ENCODE measurements at places on chromosomes 7 and 10.

DNA sequence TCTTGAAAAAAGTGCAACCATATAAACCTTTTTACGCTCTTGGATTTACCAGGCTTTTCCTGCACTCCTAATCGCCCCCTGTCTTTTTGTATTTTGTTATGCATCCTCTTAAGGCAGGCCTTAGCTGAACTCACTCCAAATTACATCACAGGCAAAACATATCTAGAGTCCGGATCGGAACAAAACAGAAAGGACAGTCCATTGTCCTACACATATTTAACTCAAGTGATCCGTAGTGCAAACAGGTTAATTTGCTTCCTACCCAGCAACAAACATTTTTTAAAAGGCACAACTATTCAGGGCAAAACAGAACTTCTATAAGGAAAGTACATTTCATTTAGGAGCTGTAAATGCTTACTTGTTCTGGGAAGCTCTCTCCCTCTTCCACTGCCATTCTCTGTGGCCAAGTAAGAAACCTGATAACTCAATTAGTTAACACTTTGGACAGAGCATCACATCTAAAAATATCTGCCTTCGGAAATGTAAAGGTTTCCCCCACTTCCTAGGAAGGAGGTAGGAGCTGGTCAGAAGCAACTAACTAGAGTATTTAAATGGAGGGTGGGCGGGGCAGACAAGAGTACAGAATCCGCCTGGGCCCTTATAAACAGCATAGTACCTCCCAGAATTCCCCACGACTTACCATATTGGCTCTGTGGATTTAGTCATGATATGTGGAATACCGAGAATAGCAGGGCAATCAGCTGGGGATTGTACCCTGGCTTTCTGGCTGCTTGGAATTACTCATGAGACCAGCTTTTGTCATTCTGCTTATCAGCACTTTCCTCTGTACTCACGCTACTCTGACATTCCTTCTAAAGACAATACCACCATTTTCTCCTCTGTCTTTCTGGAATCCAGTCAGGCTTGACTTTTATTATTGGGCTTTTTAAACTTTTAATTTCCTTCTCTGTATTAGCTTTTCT, 89.5 kb downstream of the ANK3 start:
- DNase-seq: no peak

DNA sequence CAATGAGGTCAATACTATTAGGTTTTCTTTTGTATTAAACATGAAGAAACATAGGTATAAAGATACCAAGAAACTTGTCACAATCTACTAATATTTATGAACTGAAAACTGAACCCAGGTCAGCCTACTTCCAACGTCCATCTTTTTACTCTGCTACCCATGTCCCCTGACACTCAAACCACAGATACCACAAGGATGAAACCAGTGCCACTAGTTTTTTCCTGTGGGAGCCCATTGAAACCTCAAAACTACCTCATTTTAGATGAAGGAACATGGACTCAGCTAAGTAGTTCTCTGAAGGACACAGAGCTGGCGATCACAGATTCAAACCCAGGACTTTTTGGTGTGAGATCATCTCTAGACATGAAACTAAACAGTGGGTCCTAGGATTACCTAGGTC, 6.8 kb downstream of the TET1 start:
- no peak for DNase-seq

- no peak for DNase-seq
Measured at GRCh38 chr7:19749658-19750057, 23.8 kb downstream of the TMEM196 start.

DNA sequence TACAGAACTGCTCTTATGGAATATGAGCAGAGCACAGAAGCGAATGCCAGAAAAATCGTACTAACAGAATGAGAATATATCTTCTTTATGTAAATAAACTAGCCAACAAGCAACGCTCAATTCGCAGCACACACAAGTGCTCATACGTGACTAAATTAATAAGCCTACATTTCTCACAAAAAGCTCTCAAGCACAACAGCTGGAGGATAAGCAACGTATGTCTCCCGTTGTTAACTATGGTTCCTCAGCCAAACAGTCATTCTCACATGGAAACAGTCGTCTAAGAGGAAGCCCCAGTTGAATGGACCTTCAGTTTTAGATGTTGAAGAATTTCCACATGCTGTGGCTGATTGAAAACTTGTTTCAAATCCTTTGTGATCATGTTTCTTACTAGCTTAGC, 110.4 kb downstream of the PKD1L1 start:
- no peak for DNase-seq

GRCh38 chr10:44752451-44753441, 158.4 kb upstream of the TMEM72 start:
- no peak for DNase-seq

DNA sequence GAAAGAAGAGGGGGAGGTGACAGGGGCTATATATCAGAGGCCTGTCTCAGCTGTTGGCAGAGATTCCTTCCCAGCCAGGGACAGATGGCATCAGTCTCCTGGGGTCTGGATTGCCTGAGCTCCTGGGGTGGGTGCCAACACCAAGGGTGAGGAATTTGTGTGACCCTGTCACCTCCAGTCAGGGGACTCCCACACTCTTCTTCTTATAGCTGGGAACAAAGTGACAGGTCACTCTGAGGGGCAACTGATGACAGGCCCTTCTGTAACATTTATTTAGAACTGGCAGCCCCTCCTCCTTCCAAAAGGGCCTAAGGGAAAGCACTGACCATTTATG, 53.7 kb upstream of the DUSP5 start:
- no peak for DNase-seq

- no peak for DNase-seq
Measured at GRCh38 chr7:157250605-157251228, 86.1 kb upstream of the DNAJB6 start.

GRCh38 chr7:106729720-106730385, 68.9 kb upstream of the CCDC71L start:
- DNase-seq: no peak

GRCh38 chr7:94655126-94655847, 646 bp downstream of the SGCE start:
- DNase-seq: no peak

GRCh38 chr7:128963327-128963757, 25.6 kb downstream of the IRF5 start:
- DNase-seq: no peak

DNA sequence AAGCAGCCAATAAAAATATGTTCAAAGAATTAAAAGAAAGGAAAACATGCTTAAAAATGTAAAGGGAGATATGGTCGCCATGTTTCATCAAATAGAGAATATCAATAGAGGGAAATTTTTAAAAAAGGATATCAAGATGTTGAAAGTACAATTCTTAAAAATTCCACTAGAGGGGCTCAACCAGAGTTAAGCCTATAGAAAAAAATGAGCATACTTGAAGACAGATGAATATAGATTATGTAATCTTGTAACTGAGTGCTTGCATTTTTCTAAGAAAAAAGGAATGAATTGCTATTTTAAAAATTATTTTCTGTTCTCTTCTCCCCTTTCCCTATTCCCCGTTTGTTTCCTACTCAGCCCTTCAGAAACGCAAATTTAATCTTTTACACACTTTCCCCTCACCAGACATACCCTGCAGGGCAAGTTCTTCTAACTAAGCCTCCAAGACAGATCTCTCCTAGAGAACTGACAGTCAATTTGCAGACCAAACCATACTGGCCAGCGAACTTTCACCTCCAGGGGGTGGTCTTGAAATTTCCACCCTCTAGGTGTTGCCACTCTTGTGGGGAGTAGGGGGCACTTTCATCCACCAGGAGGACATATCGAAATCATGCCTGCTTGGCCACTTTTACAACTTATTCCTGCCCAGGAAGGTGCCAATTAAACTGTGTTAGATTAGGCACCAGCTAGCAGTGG, 67.7 kb downstream of the NSUN6 start:
- no peak for DNase-seq

DNA sequence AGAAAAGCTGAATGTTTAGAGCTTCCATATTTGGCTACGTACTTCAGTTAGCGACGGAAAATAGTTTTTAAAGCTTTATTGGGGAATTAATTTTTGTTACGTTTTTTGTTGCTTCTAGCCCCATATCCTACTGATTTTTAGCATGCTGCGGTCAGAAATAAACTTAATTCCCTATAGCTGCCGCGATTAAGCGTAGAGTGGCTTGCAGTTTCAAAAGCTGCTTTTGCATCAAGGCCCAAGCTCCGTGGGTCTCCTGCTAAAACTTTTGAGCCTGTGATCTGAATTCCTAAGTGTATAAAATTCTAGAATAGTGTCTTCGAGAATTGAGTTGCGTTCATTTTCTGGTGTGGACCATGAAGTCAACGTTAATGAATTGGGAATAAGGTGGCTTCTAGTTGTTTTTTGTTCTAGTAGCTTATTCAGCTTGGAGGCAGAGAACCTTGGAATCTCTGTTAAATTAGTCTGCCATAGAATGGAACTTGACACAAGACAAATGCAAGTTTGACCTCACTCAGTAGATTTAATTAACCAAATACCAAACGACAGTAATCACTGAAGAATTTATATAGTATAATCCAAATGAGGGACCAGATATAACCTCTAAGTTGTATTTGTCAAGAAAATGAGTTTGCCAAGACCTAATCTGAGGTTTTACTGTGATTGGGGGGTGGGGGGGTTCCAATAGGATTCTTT, 977 bp downstream of the CALU start:
- no peak for DNase-seq

- no peak for DNase-seq
Measured at GRCh38 chr10:7152982-7153381, 257.9 kb downstream of the SFMBT2 start.

DNA sequence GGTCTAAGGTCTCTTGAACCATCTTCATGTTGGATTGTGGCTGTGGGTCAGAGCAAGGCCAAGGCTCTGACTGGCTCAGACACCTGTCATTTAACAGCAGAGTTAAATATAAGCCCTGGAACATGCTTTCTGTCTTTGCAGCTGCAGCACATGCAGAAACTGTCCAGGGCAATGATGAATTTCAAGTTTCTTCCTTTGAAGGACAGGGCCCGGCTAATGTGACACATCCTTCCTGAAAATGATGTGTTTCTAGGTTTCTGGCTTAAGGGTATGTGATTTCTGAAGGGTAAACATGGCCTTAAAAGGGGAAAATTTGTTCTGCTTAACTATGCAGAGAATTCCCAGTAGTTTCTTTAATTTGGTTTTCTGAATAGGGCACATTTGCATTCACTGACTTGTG, 34.0 kb upstream of the SLC35B4 start:
- DNase-seq: no peak

DNA sequence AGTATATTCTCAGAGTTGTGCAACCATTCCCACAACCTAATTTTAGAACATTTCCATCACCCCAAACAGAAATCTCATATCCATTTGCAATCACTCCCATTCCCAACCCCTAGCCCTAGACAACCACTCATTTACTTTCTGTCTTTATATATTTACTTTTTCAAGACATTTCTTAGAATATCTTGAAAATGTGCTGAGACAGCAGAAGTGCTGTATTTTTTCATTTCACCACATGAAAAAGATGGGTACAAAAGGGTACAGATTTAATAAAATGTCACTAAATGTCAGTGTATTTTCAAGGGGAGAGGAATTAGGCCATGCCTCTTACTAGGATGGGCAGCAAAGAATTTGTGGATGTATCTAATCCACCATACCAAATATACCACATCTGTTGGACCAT, 51.6 kb upstream of the CCDC6 start:
- DNase-seq: no peak

DNA sequence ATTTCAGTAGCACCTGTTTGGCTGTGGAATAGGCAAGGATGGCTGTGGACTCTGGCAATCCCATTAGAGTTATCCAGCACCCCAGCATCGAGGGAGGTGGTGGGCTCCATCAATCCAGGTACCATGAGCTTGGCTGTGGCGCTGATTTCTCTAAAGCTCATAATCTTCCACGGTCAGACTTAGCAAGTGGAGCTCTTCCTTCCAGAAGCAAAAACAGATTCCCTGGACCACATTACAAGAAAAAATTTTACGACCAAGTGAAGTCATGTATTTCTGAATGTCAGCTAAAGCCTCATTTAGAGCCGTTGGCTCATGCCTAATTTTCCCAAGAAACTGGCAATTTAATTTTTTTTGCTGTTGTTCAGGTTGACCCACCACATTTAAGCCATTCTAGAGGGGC, 135.1 kb downstream of the CELF2 start:
- no peak for DNase-seq

DNA sequence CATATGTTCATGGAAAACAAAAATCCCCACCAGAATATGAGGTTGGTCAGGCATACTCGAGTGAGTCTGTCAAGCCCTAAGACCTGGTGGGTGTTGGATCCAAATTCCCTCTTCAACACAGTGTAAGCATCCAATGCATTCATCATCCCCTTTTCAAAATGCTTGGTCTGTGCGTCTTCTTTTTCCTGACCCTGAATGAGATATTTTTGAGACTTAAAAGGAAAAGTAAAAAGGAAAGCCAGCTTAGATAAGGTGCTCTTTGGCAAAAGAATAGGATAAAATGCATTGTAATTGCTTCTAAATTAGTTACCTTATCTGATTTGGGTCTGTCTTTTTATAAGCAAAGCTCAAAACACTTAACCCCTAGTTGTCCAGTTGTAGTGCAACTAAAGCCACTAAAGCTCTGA, 331.5 kb downstream of the PTEN start:
- no peak for DNase-seq

- DNase-seq: no peak
Measured at GRCh38 chr10:119421891-119422681, 120.4 kb downstream of the RGS10 start.

- DNase-seq: no peak
Measured at GRCh38 chr7:2608921-2609411, 22.8 kb upstream of the TTYH3 start.

DNA sequence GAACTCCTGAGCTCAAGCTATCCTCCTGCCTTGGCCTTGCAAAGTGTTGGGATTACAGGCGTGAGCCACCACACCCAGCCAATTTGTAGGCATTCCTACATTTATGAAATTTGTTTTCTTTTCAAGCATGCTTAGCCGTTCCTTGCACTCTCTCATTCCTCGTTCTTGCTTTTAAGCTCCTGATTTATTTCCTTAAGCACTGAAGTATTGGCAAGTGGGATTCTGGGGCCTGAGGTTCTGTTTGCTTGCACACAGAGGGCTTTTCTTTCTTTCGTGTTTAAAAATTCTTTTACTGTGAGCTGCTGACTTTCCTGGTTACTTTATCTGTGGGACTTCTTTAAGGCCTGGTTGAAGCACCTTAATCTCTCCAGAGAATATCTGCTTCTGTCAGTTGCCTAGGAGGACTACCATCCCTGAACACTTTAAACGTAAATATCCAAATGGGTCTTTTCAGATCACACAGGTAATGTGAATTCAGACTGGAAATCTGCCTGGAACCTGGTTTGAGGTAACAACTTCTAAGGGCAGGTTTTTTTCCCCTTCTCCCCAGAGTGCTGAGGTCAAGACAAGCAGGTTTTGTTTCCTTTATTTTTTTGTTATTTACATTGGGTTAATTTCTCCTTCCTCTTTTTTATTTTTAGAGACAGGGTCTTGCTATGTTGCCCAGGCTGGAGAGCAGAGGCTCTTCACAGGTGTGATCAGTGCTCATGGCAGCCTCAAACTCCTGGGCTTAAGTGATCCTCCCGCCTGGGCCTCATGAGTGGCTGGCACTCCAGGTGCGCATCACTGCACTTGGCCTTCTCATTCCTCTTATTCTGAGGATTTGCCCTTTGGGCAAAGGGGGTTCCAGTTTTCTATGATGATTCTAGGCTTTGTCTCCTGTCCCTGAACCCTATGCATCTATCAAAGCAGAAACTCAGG, 102.9 kb downstream of the PFKFB3 start:
- no peak for DNase-seq
